ENCODE measurements at places on chromosomes 7 and 10.
A peak's percentile ranks its signal among the peaks of the same experiment; 100 is the strongest.

DNA sequence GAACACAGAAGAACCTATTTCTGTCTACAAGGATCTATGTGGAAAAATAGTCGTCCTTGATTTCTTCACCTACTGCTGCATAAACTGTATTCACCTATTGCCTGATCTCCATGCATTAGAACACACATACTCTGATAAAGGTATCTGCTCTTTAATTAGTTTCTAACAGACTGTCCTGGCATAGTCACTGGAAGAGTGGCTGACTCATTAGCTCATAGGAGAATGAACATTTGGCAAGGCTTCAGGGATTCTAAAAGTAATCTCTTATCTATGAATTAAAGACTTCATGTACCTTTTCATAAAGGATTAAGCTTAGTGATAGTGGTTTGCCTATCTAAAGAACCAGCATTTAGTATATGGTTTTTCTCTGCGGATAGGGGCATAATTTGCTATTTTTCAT is 4.1 kb downstream of the NHLRC2 start:
- no peak for DNase-seq

DNA sequence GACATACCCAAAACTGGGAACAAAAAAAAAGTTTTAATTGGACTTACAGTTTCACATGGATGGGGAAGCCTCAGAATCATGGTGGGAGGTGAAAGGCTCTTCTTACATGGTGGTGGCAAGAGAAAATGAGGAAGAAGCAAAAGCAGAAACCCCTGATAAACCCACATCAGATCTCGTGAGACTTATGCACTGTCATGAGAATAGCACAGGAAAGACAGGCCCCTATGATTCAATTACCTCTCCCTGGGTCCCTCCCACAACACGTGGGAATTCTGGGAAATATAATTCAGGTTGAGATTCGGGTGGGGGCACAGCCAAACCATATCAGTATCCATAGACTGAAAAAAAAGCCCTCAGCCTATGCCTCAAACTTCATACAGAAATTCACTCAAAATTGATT is 647.2 kb downstream of the GRID1 start:
- DNase-seq, result no peak

- DNase-seq, result peak; percentile 67
Observed at GRCh38 chr10:119028900-119029612, 458 bp upstream of the NANOS1 start.

DNA sequence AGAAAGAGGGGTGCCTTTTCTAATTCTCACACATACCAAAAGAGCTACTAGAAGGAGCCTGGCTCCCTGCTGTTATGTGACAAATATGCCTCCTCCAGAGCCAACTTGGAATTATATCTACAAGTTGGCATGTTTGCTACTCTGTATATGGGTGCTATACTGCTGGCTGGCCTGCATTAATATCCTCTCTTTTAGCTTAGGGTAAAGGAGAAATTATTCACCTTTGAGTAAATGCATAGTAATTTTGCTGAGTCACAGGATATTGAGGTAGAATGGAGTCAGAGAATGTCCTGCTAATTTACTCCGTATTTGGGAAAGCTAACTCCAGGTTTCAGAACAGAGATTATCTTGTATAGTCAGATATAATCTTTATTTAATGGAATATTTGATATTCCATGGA is 24.2 kb upstream of the LIPN start:
- no peak for DNase-seq

DNA sequence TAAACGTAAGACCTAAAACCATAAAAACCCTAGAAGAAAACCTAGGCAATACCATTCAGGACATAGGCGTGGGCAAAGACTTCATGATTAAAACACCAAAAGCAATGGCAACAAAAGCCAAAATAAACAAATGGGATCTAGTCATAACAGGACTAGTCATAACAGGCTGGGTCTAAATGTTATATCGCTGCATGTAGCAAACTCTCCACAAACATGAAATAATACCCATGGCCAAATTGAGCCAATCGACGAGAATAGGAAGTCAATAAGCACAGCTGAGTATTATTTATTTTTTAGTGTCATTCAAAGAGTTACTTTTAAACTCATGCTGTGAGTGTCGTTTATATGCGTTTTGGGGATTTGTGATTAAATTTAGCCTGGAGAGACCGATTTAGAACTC is 225.1 kb downstream of the TFEC start:
- DNase-seq, result no peak

GRCh38 chr7:25579778-25580075 is 351.4 kb upstream of the NPVF start:
- DNase-seq, result no peak

DNA sequence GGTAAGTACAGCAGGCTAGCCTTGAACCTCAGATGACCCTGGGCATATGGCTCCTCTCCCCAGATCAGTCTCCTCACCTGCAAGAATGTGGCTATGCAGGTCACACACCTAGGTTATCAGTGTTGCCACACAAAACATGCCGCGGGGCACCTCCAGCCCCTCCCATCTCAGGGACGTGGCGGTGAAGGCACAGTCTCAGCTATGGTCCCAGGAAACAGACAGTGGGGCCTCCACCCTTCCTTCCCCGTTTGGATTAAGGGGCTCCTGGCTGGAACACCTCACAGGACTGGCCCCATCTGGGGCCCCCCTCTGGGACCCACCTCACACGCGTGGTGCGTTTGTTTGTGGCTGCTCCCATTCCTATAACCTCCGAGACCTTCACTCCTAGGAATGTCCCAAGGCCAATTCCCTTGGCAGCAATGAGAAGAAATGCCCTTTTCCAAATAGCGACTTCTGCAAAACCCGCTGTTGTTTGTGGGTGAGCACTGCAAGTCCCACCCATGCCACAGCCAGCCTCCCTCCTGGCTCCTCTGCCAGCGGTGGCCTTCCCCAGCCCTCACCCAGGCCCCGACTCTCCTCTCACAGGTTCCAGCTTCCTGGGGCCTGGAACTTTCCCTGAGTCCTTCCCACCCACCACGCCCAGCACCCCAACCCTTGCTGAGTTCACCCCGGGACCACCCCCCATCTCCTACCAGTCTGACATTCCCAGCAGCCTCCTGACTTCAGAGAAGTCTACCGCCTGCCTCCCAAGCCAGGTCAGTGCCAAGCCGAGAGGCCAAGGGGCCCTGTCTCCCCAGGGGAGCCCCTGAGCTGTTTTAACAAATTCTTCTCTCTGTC is 17.1 kb downstream of the ZMIZ2 start:
- DNase-seq, result no peak

DNA sequence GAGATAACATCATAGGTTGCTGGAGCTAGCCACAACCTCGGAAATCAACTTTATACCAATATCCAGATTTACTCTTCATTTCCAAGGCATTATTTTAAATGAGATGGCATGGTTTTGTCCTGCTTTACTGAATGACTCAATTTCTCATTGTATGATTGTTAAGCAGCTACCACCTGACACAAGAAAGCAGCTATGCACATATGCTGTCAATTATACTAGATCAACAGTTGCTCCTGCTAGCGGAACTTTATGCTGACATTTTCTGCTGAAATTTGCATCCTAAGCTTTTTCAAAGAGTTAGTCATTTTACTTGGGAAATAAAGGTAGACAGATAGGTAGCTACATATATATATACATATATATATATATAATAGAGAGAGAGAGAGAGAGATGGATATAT is 8.9 kb upstream of the CH25H start:
- DNase-seq, result no peak

GRCh38 chr7:120877701-120878100 is 19.8 kb upstream of the TSPAN12 start:
- DNase-seq, result no peak

Data from CD8-positive, alpha-beta T cell (primary cell).